Neural crest cell (in vitro differentiated cells): ENCODE measurements at places on chromosomes 5 and 9.

DNA sequence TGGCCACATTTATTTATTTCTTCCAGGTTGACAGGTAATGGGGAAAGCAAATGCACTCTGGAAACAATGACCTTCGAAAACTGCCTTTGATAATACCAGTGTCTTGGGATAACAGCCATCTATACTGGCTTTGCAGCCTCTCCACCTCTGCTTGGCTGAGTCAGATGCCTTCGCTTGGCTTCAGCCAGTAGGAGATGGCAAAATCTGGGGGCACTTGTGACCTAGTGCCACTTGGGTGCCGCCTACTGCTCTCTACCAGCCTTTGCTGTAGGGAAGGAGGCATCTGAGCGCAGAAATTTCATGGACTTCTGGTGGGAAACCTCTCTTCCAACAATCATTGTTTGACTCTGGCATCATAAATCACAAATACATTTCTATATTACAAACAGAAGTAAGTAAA is 21.8 kb downstream of the FYB1 start:
- DNase-seq, result no peak

DNA sequence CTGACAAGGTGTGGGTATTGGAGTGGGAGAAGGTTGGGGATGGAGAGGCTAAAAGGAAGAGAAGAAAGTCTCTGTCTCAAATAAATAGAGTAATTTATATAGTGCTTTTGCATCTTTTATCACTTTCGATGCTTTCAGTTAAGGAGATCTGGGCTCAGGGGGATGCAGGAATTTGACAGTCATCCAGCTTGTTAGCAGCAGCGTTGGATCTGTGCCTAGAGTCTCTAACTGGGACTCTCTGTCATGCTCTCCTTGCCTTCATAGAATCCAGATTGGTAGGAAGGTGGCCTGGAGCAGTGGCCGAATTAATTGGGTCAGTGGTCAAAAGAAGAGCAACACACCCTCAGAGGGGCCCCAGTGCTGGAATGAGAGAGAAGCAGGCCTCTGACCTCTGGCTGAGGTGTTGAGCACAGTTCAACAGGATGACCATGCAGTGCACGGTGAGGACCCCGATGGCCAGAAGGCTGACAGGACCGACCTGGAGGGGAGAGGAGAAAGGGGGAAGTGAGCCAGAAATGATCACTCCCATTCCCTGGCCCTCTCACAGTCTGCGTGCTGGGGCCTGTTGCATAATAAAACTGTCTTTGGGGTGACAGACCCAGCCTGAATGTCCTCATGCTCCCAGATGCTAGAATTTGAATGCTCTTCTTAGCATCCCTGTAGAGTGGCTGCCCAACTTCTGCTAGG is 7.6 kb downstream of the SLC36A3 start:
- DNase-seq, result no peak

DNA sequence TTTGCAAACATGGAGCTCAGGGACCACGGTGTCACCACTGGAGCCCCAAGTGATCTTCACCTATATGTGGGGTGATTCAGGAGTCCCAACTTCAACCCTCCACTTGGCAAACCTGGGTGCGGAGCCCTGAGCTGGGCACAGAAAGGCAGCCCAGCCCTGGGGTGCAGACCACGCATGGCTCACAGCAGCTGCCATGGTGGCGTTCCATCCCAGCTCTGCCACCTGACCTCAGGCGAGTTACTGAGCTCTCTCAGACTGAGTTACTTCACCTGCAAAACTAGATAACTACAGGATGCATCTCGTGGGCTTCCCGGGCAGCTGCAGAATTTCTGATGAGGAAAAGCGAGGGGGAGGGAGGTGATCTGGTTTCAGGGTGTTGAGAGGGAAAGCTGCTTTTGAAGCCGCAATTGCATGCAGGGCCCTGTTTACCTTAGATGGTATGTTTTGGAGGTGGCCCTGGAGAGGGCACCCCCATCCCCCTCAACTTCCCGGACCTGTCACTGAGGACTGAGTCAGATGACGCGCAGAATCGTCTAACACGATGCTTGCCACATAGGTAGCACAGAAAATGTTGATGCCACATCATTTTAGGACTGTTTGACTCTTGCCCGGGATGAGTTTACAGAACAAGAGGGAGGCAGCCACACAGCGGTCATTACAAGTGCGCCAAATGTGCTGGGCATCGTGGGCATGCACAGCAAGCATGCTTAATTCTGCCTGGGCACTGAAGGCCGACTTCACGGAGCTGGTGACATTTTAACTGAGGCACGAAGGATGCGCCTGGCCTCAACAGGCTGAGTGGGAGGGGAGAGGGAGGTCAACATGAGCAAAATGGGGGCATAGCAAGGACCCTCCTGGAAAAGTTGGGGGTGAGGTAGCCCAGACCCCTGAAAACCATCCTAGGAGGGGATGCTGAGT is 154.6 kb downstream of the COL23A1 start:
- DNase-seq, result no peak

GRCh38 chr5:96756985-96757384 is 50.8 kb downstream of the ERAP1 start:
- DNase-seq, result no peak

GRCh38 chr9:131478421-131478868 is 24.3 kb upstream of the POMT1 start:
- peak; percentile 59 for DNase-seq

DNA sequence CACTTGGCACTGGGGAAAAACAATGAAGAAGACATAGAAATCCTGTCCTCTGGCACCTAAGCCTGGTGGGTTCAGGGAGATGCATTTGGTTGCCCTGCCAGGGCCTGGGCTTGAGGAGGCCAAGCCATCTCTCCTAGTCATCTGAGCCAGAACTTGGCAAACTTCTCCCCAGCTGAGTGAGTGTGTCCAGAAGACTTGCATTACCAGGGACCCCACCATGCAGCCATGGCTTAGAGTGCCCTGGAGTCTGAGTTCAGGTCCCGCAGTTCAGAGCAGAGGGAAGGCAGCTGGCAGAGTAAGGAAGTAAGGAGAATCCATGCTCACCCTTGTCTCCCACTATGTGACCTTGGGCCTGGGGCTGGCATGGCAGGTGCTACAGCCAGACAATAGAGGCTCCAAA is 37.4 kb upstream of the FCN1 start:
- DNase-seq, result no peak

GRCh38 chr9:86541014-86541570 is 186.9 kb upstream of the TUT7 start:
- DNase-seq, result no peak

- DNase-seq, result no peak
Measured at GRCh38 chr5:143679777-143680176, 132.2 kb upstream of the HMHB1 start.

- no peak for DNase-seq
Measured at GRCh38 chr9:3662671-3663070, 136.9 kb upstream of the RFX3 start.

GRCh38 chr5:56072863-56073766 is 78.4 kb upstream of the IL6ST start:
- no peak for DNase-seq

GRCh38 chr5:106601620-106602019 is 1069.1 kb downstream of the EFNA5 start:
- DNase-seq, result no peak

GRCh38 chr9:105633411-105633810 is 28.8 kb upstream of the TAL2 start:
- no peak for DNase-seq

GRCh38 chr9:132295181-132295580 is 59.6 kb downstream of the SETX start:
- DNase-seq, result no peak

DNA sequence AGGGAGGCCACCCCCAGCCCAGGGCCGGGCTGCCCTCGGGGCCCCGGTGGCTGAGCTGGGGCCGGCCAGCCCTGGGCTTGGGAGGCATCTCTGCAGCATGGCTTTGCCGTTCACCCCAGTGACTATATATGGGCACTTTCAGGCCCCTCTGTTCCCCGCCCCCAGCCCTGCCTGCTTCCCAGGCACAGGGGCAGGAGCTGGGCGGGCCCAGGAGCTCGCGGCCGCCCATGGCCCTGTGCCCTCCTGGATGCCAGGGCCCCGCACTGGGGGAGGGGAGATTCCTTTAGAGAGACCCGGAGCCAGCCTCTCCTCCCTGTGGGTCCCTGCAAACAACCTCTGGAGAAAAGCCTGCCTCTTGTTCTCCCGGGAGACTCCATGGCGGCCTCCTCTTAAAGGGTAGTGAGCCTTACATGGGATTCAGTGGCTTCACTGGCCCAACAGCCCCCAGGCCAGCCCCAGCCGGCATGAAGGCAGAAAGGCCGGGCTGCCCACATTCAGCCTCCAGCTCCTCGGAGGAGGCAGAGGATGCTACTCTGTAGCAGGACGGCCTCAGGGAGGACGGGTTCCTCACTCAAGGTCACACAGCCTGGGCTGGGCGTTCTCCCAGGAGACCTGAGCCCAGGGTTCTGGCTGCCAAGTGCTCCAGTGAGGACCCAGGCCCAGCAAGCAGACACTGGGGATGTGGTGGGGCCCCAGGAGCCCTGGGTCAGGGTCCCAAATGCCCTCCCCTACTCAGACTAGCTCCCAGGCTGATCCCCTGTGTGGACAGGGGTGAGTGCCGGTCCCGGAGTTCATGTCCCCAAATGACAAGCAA is 4.1 kb downstream of the NACC2 start:
- DNase-seq, result no peak

DNA sequence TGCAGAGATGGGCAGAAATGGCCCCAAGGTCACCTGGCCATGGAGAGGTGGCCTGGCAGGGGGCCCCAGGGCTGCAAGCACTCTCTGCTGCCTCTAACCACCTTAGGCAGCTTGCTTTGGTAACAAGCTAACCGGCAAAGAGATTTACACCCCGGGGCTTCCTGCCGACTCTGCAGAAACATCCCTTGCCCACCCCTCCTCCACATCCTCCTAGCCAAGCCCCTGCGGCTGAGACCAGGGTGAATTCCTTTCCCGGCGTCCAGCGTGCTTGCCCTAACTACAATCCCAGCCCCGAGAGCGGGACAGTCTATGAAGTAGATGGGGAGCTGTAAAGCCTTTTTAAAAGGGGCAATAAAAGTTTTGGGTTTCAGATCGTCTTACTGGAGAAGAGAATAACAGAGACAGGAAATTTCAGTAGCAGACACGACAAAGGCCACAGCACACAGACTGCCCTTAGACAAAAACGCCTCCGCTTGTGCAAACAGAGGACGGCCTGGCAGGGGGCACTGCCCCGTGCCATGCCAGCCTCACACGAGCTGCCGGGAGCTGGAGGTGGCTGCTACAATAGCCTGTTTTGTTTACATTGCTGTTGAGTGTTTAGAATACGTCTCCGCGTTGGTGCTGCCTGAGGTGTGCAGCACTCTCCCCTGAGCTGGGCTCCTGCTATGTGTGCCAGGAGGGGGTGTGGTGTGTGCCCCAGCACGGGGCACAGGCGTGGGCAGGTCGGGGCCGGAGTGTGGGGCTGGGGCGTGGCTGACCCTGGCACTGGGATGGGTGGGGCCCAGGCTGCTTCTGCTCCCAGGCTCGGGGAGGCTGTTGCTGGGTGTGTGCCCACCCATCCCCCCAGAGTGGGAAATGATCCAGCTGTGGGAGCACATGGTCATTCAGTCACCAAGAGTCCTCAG is 15.3 kb downstream of the MYMK start:
- DNase-seq, result no peak

GRCh38 chr5:64746446-64746845 is 22.0 kb downstream of the SREK1IP1 start:
- DNase-seq, result no peak

- DNase-seq, result no peak
Measured at GRCh38 chr5:65127161-65127901, 354.4 kb downstream of the ADAMTS6 start.

- no peak for DNase-seq
Measured at GRCh38 chr9:25397746-25398145, 280.5 kb downstream of the TUSC1 start.
